ENCODE measurements at places on chromosomes 2 and 18. TPM values are rescaled to one million over a fixed set of nuclear protein-coding genes. Genes with fewer than 3 reads are reported as not detected.
A peak's percentile ranks its signal among the peaks of the same experiment; 100 is the strongest.

The EVX2 gene
- total RNA-seq = not detected

The GPR39 gene
- total RNA-seq = 3.2 TPM

The BOD1L2 gene
- total RNA-seq = not detected

The CCDC85A gene
- 2.3 TPM for total RNA-seq

The PRSS56 gene
- total RNA-seq = not detected

The NCKAP5 gene
- total RNA-seq = 28.7 TPM

The CXCR4 gene
- total RNA-seq = not detected

The FOXI3 gene
- not detected for total RNA-seq

The SFTPB gene
- total RNA-seq = not detected

- DNase-seq = peak; percentile 81
Measured at GRCh38 chr2:191846515-191847476, at the start of gene CAVIN2. TSS of gene CAVIN2 (minus strand) at chr2:191847088. CDS start at chr2:191846925, 163 bp downstream.

DNA sequence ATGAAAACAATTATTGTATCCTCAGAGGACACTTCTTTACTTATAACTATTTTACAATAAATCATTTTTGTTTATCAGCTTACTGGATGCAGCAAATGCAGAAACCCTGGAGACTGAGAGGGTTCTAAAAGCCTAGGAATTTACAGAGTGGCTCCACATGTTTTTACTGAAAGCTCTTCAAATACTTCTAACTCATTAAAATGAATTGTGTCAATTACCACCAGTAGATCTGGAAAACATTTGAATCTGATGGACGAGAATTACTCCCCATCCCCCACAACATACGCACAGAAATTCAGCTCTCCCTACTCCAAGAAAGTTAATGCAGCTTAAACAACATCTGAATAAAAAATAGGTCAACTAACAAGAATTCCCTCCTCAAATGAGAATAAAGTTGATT, 319.8 kb upstream of the FIGN start:
- DNase-seq = no peak

DNA sequence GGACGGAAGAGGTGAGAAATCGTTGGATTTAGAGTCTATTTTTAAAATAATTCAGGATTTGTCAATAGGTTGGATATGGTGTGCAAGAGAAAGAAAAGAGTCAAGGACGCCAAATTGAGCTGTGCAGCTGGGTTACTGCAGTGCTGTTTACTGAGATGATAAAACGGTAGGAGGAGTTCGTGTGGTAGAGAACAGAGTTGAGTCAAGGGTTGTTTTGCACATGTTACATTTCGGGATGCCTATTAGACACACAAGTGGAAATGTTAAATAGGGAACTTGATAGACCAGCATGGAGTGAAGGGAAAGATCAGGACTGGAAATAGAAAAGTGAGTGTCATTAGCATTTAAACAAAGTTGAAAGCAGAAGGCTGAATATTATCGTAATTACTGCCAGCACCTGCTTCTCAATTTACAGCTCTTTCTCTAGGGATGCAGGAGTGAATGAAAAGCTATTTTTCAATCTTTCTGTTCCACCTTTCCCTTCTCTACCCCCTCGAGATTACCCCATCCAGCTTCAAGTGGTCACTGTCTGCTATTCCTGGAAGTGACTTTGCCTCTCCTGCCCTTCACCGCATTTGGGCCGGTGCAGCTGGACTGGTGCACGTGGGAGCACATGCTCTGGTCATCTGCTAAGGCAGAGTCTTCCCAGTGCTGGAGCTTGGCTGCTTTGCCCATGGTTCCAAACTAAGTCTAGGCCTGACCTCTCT, 30.3 kb downstream of the GPR75 start:
- DNase-seq = no peak

DNA sequence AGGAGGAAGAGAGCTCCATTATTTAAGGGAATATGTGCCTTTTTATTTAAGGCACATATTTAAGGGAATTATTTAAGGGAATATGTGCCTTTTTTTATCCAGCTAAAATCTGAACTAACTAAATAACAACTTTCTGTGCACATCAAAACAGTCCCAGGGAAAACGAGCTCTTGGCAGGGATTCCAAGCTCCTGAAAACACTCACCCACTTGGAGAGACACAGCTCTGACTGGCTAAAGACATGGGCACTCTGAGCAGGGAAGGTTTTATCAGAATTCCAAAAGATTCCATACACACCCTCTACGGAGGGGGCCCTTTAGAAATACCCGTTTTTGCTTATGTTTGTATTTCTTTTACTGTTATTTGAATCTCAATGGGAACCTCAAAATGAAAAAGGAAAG, 181.0 kb downstream of the ZNF516 start:
- no peak for DNase-seq

- DNase-seq = peak; percentile 36
Measured at GRCh38 chr18:32930695-32931301, 158.0 kb upstream of the KLHL14 start.

GRCh38 chr18:78497641-78498040, 482.0 kb upstream of the SALL3 start:
- DNase-seq = no peak

DNA sequence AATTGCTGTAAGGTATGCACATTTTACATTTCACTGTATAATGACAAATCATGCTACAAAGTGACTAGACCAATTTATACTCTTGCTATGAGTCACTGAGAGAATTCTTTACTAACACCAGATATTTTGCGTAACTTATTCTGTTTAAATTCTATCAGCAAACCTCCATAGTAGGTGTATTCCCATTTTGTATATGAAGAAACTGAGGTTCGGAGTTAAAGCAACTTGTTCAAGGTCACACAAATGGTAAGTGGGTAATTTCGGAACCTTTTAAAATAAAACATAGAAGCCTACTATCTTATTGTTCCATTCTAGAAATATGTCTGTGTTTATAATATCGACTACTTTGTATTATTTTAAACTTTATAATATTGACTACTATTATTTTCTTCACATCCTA, 15.9 kb upstream of the CPS1 start:
- DNase-seq = no peak

- DNase-seq = peak; percentile 25
Measured at GRCh38 chr18:76252880-76253279, 242.2 kb downstream of the ZNF516 start.

DNA sequence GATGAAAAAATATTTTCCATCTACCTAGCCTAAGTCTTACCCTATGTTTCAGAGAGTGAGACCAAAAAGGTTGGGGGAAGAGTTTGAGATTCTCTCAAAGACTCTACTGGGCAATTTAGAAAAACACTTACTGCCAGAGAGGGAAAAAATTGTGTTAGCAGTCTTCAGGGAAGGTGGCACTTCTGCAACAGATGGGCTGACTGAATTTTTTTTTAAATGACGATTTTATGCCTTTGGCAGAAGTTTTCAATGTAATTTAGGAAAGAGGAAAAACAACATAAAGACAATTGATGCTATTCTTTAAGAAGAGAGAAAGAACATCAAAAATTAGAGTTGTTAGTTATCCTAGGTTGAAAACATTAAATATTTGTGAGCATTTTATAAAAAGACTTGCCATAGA, 1894.5 kb upstream of the PIK3C3 start:
- DNase-seq = no peak

- DNase-seq = peak; percentile 87
Measured at GRCh38 chr2:33298233-33298632, 178.2 kb upstream of the RASGRP3 start.

GRCh38 chr2:168149150-168149974, 98.0 kb downstream of the STK39 start:
- DNase-seq = peak; percentile 31

DNA sequence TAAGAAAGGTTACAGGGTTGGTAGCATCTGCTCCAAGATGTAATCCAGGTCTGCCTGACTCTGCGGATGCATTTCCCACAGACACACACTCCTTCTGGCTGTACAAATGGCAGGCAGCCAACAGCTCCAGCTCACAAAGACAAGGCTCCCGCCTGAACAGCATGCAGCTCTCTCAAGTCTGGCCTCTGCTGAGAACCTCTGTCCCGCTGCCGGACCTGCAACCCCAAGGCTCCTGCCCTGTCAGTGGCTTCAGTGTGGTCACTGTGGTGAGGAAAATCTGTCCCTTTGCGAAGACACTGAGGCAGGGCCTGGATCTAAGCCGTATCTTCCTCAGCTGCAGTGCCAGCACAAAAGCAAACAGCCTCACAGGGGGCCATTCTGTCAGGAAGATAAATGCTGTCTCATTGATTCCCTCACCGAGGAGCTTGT, 469.3 kb upstream of the MEX3C start:
- DNase-seq = peak; percentile 1

- DNase-seq = no peak
Measured at GRCh38 chr2:239803766-239804115, 221.4 kb downstream of the NDUFA10 start.

- no peak for DNase-seq
Measured at GRCh38 chr18:41695441-41695840, 259.6 kb upstream of the PIK3C3 start.

- no peak for DNase-seq
Measured at GRCh38 chr2:29615183-29615582, 306.2 kb downstream of the ALK start.

- no peak for DNase-seq
Measured at GRCh38 chr2:231204581-231204980, 6.2 kb downstream of the ARMC9 start.

DNA sequence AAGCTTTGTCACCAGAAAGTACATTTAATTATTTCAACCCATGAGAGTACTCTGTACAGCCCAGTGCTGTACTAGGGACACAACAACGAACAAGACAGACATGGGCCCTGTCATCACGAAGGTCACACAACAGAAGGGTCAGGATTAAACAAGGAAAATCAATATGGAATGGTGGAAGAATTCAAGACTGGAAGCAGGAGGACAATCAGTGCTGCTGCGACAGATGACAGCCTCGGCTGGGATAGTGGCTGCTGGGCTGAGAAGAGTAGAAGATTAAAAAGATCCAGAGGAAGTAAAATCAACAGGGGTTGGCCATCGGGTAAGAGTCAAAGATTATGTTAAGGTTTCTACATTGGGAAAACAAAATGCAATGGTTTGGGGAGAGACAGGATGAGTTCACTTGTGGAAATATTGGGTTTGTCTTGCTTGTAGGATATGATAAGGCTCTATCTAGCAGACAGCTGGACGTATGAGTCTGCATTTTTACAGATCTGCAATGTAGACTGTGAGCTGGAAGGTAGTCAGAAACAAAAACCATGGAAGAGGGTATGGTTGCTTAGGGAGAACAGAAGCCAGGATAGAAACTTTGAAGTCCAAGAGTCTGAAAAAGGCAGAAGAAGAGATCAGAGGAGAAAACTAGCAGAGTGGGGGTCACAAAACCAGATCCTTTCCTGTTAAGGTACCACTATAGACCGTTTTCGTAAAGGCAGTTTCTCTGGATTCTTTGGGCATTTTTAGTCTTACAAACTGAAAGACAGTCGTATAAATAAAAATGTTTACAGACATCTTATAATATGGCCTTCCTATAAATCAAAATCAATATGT, 84.1 kb downstream of the PRELID3A start:
- no peak for DNase-seq

- DNase-seq = no peak
Measured at GRCh38 chr2:118921646-118922045, 20.3 kb upstream of the MARCO start.

GRCh38 chr2:37459095-37459981, 114.9 kb downstream of the QPCT start:
- peak; percentile 75 for DNase-seq

- DNase-seq = peak; percentile 20
Measured at GRCh38 chr18:49059028-49059834, 108.5 kb upstream of the SMAD7 start.

DNA sequence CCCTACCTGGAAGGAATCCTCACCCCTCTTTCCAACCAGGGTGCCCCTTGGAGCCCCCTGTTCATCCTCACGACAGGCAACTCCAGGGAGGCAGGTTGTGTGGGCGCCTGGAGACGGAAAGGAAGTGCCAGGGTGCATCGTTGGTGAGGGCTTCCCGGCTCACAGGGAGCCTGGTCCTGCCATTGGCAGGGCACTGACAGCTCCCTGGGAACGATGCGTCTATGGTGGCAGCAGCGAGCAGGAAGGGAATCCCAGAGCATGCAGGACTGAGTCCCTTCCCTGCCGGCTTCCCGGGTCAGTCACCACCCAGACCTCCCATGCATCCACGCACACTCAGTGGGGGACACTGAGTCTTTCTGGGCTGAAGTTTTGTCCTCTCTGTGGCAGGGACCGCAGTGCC, 117.6 kb downstream of the INHBB start:
- DNase-seq = no peak

DNA sequence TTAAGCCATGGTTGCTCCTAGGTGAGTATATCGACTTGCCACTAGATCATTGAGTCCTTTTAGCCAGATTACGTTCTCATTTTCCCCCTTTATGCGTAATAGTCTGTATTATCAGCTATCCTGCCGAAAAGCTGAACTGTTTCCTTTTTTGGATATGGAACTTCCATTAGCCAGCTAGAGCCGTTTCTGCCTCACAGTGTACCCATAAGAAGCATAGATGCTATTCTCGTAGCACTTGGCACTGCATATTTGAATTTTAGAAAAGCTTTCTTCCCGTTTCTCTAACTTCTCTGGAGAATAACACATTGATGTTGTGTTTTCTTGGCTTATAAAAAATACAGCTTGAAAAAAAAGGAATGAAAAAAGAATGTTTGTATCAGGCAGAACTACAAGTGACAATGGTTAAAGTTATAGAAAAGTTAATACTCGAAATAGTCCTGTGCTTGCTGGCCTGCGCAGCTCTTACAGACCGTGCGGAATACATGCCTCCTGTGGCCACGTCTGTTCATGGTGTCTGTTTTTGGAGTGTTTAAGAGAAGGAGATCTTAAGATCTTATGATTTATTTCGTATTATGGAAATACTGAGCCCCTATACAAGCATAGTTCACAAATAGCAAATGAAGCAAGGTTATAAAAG, 710 bp downstream of the DUSP19 start:
- DNase-seq = peak; percentile 15

DNA sequence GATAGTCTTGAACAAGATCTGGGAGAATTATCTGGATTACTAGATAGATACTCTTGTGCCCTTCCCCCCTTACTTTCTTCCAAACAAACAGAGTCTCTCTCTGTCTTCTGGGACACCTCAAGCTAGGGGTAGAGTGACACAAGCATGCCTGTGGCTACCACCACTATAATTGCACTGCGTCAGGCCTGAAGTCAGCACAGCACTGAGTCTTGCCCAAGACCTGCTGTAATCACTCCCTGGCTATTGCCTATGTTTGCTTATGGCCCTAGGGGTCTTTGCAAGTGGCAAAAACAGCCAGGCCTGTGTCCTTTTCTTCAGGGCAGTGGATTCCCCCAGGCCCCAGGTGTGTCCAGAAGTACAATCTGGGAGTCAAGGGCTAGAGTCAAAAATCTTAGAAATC, 106.6 kb downstream of the SLC5A7 start:
- DNase-seq = no peak

- no peak for DNase-seq
Measured at GRCh38 chr2:215071676-215072075, 66.8 kb downstream of the ABCA12 start.

- no peak for DNase-seq
Measured at GRCh38 chr18:34604591-34604990, 105.5 kb upstream of the DTNA start.

- no peak for DNase-seq
Measured at GRCh38 chr2:169761251-169761969, 27.8 kb downstream of the KLHL23 start.

- DNase-seq = no peak
Measured at GRCh38 chr2:179536185-179536584, 271.6 kb upstream of the SESTD1 start.

GRCh38 chr18:47149457-47150028, 757 bp downstream of the HDHD2 start:
- DNase-seq = peak; percentile 25

GRCh38 chr2:165406173-165406572, 63.3 kb upstream of the CSRNP3 start:
- DNase-seq = no peak

GRCh38 chr2:40197121-40197520, 254.8 kb downstream of the SLC8A1 start:
- DNase-seq = no peak

GRCh38 chr2:157810037-157810436, 66.1 kb downstream of the ACVR1 start:
- DNase-seq = no peak

Data from fibroblast of villous mesenchyme (primary cell).